T-helper 1 cell (primary cell): ENCODE measurements at places on chromosomes 1 and 21.

DNA sequence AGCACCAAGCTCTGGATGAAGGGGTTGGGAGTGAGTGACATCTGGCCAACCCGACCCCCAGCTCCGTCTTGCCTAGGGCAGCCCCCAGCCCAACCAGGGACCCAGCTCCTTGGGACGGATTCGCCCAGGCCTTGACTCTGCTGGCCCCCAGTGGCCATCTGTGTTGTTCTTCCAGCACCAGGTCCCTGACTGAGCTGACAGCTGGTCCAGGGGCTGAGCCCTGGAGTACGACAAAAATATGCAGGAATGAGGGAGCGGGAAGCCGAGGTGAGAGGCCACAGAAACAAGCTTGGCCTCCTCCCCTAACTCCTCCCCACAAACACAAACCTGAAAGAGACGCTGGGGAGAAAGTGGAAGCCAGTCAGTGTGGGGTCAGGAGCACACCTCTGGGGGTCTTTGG lies 55.0 kb upstream of the PAX7 start:
- DNase-seq: peak; percentile 27

DNA sequence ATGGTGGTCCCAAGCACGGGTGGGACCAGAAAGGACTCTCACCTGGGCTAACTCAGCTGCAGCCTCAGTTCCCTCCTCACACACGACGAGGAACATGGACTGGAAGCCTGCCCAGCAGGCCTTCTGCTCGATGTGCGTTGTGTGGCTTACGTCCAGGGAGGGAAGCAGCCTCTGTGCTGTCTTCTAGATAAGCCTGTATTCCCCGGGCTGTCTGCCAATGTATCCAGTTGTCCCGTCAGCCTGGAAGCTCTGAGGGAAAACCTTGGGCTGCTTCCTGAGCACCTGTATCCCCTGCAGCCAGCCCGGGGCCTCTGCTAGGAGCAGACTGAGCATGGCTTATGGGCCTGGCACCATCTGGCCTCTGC lies 10.5 kb downstream of the PCSK9 start:
- no peak for DNase-seq

DNA sequence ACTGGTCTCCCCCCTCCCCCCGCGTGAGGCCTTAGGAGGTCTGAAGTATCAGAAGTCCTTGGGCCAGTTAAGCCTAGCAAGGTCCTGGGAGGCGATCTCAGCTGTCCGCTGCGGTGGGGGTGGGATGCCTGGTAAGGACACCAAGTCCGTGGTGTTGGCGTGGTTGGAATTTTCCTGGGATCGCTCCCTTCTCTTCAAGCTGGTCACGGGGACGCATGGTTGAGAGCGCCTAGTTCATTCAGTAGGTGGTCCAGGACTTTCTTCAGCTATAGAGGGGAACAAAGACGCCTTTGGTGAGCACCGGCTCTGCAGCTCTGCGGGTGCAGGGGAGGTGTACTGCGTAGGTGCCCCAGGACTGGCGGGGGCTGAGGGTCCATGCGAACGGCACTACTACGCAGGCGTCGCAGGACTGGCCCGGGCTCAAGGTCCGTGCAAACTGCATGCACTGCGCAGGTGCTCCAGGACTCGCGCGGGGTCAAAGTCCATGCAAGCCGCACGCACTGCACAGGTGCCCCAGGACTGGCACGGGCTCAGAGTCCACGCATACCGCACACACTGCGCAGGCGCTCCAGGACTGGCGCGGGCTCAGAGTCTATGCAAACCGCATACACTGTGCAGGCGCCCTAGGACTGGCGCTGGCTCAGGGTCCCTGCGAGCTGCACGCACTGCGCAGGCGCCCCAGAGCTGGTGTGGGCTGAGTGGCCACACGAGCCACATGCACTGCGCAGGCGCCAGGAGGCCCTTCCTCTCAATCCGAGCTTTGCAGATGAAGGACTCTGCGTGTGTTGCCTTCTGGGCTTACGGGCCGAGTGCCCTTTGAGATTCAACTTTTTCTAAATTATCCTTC lies 36.6 kb upstream of the HMGN1 start:
- peak; percentile 14 for DNase-seq

DNA sequence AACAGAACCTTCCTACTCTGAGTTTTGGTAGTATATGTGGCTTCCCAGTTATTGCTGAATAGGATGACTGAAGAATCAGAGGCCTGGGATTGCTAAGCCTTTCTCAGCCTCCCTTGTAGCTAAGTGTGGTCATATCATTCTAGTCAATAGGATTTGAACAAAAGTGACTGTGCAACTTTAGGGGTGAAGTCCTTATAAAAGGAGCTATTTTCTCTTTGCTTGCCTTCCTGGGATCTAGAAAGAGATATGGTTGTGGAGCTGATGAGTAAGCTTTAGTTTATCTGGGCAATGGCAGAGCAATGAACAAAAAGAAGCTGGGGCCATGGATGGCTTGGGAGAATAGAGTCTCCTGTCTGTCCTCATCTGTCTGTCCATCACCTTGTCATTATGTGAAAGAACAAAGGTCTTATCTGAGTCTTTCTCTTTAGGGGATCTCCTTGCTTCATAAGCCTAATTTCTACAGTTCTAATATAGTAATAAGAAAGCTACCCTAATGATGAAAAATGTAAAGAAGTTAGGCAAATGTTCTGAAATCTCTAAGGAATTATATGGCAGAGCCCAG lies 91.5 kb downstream of the TENT5C start:
- no peak for DNase-seq

- no peak for DNase-seq
These were observed 4.7 kb downstream of the SCAF4 start for GRCh38 chr21:31727181-31727580.

GRCh38 chr1:192378276-192378675 lies 61.5 kb downstream of the RGS21 start:
- no peak for DNase-seq

- DNase-seq: peak; percentile 29
These were observed 8.8 kb upstream of the CEP85 start for GRCh38 chr1:26225033-26225831.

GRCh38 chr1:174676856-174677255 lies 229.1 kb downstream of the GPR52 start:
- no peak for DNase-seq

- DNase-seq: no peak
These were observed 70.1 kb downstream of the PCBP3 start for GRCh38 chr21:45713613-45714012.

GRCh38 chr1:41396084-41396483 lies 34.9 kb downstream of the FOXO6 start:
- no peak for DNase-seq

- peak; percentile 14 for DNase-seq
These were observed at the start of gene GBP4 for GRCh38 chr1:89198491-89199072. Gene GBP4 (minus strand): TSS chr1:89198942. CDS start chr1:89198834, 108 bp downstream.

GRCh38 chr1:199291022-199291740 lies 652.3 kb downstream of the PTPRC start:
- DNase-seq: no peak

- DNase-seq: no peak
These were observed 256.8 kb downstream of the FAF1 start for GRCh38 chr1:50703240-50703639.

- no peak for DNase-seq
These were observed 163.0 kb upstream of the IGSF21 start for GRCh38 chr1:17944646-17945045.

DNA sequence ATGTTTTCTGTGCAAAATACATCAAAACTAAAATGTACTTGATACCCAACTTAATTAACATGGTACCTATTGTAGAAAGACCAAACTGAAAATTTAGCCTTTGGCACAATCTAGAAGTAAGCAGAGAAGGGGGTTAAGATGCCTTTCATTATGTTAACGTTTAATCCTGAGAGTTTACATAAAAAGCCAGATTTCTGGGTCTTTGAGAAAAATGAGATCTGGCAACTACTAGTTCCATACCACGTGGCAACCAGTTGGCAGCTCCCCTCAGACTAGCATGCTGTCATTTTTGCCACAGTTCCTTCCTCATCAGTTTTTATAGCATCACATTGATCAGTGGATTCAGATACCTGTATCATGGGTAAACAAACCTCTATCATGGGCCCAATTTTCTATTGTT lies 1.5 kb downstream of the RO60 start:
- no peak for DNase-seq

- DNase-seq: peak; percentile 66
These were observed 42.5 kb upstream of the TMEM125 start for GRCh38 chr1:43227143-43227764.

DNA sequence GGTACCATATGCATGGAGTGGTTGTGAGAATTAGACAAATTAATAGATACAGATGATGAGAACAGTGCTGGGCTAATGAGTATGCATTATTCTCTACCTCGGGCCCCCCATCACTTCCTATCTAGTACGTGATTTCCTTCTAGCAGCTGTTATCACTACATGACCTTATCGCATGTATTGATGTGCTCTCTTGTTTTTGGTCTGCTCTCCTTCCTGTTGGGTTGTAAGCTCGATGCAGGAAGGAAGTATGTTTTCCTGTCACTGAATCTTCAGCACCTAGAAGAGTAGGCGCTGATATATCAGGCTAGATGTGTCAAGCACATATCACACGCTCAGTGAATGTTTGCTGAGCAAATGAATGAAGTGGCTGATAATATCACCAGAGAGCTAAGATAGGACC lies 43.9 kb upstream of the IFNAR2 start:
- no peak for DNase-seq

- no peak for DNase-seq
These were observed 134.1 kb downstream of the GLUL start for GRCh38 chr1:182257369-182258063.

DNA sequence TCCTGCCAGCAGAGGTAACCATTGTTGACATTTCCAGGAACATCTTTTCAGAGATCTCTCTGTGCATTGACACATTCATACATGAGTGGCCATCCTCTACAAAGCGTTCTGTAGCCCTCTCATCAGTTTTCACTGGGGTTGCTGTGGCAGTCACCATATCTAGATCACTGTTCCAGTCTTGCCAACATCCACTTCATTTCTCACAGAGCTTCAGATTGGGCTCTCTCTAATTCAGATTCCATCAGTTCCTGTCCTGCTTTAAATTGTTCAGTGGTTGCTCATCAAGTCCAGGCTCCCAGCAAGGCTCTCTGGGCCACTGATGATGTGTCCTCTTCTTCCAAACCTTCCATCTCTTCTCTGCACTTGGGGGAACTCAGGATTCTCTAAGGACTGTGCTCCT lies 173.7 kb downstream of the KCNJ6 start:
- DNase-seq: no peak
